CD8-positive, alpha-beta memory T cell (primary cell): ENCODE measurements at places on chromosomes 16 and 17. TPM values are rescaled to one million over a fixed set of nuclear protein-coding genes. Genes with fewer than 3 reads are reported as not detected.

- no peak for DNase-seq
Measured at GRCh38 chr16:81646561-81646960, 132.5 kb upstream of the PLCG2 start.

DNA sequence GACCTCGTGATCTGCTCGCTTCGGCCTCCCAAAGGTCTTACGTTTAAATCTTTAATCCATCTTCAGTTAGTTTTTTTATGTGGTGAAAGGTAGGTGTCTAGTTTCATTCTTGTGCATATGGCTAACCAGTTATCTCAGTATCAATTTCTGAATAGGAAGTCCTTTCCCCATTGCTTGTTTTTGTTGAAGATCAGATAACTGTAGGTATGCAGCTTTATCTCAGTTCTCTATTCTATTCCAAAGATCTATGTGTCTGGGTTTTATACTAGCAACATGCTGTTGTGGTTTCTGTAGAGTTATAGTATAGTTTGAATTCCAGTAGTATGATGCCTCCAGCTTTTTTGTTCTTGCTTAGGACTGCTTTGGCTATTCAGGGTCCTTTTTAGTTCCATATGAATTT is 65.2 kb downstream of the TNFRSF13B start:
- no peak for DNase-seq

- peak; percentile 77 for DNase-seq
Measured at GRCh38 chr17:66373944-66374817, 71.8 kb downstream of the PRKCA start.

DNA sequence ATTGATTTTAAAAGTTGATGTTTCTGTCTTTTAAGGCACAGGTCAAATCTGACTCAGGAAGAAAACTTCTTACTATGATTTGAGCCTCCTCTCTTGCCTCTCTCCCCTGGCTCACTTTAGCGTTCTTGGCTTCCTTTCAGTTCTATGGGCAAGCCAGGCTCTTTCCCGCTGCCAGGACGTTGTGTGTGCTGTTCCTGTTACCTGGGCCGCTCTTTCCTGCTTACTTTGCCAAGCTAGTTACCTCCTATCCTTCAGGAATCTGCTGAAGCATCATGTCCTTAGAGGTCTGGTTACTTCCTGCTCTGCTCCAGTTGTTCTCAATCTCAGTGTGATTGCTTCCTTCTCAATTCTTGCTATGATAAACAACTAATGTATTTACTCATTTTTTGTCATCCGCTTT is 1108.5 kb upstream of the EEF2KMT start:
- no peak for DNase-seq

The MT1A gene
- not detected for polyA plus RNA-seq

DNA sequence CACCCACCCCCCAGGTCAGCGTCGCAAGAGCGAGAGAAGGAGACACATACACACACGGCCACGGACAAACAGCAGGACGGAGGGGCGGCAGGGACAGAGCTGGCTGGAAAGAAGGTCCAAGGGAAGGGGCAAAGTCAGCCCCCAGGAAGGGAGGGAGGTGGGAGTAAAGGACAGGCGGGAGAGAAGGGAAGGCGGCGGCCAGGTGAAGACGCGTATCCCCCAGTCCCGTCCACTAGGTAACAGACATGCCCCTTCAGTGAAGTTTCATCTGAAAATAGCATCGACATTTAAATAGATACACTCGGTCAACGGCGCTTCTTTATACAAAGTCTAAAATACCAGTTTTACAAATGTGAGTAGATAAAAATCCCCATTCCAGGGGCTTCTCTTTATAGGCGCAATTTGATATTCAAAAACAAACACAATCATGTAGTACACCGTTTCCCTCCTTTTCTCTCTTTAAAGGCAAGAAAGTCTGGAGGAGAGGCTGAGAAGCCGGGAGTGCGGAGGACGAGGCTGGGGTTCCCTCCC is 4.5 kb downstream of the CBX8 start:
- DNase-seq: no peak

The PRRT2 gene
- 0.18 TPM for polyA plus RNA-seq

DNA sequence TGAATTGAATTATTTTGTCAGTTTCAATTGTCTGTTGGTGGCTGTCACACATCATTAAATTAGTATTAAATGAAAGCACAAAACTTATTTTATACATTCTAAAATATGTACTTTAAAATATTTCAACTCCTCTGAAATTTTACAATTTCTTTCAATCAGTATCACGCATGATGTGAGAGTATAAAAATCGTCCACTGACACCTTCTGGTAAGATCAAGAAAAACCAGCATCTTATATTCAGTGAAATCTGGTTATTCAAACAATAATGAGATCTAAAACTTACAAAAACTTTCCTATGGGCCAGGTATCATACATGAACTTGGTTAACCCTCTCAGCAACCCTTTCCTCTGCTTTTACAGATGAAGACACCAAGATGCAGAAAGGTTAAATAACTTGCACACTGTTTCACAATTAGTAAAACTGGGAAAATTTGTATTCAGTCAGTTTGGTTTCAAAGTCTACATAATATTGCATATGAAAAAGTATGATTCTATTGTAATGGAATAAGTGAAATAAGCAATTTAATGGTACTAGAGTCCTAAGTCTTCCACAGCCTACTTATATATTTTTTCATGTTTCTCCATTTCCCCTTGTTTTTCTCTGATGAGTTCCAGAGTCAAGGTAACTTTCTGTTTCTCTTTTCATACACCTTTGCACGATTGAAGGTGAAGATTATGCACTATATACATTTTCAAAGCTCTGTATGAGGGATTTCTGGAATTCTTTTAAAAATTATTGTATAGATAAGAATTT is 58.7 kb downstream of the EFCAB5 start:
- no peak for DNase-seq

- DNase-seq: no peak
Measured at GRCh38 chr17:63701456-63701820, 1.5 kb upstream of the LIMD2 start.

GRCh38 chr17:45171338-45172231 is 9.9 kb downstream of the HEXIM2 start:
- no peak for DNase-seq

The PLLP gene
- polyA plus RNA-seq: 0.72 TPM

The SPN gene
- polyA plus RNA-seq: 255 TPM

GRCh38 chr17:76597156-76598003 is 11.7 kb upstream of the ST6GALNAC2 start:
- DNase-seq: no peak

DNA sequence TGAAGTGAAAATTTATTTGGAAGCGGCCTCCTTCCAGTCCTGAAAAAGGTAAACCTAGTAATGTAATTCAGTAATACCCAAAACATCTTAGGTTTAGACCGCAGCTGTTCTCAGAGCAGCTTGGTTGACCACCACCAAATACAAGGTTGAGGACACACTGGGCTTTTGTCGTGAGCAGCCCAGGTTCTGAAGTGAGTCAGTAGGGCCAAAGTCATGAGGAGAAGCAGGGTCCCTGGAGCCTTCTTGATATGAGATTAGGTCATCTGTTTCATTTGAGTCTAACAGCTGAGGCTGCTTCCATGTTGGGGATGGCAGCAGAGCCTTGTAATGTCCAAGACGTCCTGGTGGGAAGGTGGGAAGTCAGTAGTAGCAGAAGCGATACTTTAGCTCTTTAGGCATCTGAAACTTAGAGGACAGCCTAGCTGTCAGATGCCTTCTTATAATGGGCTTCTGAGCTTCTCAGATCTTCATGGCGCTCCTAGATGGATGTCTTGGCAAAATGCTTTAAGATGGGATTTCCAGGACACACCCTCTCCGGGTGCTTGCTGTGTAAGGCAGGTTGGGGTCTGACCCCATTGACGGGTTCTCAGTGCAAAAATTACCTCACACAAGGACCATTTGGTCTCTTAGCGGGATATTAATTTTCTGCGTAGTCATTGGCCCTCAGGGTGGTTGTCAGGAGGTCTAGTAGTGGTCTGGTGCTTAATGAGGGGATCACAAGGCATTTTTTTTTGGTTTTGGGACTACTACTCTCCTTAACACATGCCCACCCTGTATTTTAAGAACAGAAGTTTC is 2.4 kb downstream of the ALKBH5 start:
- no peak for DNase-seq

DNA sequence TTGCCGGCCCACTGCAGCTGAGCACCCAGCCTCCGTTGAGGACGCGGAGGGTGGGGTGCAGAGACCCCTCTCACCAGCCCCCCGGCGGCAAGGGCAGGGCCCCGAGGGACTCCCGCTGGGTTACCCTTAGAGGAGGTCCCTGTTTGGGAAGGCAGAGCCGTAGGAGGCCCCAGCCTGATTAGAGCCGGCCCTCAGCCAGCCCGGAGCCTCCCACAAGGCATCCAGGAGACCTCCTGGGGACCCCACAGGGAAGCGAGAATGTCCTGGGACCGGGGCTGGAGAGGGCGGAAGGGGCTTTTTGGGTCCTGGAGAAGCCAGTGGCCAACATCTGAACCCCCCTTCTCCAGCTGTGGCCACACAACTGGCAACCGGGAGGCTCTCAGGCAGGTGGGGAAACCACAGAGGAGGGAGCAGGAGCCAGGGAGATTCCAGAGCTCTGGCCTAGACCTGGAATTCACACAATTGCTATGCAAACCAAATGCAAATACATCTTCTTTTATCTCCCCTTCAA is 21.7 kb upstream of the SP6 start:
- no peak for DNase-seq

The ABCC11 gene
- not detected for polyA plus RNA-seq
